ENCODE measurements at places on chromosomes 6 and 20.

DNA sequence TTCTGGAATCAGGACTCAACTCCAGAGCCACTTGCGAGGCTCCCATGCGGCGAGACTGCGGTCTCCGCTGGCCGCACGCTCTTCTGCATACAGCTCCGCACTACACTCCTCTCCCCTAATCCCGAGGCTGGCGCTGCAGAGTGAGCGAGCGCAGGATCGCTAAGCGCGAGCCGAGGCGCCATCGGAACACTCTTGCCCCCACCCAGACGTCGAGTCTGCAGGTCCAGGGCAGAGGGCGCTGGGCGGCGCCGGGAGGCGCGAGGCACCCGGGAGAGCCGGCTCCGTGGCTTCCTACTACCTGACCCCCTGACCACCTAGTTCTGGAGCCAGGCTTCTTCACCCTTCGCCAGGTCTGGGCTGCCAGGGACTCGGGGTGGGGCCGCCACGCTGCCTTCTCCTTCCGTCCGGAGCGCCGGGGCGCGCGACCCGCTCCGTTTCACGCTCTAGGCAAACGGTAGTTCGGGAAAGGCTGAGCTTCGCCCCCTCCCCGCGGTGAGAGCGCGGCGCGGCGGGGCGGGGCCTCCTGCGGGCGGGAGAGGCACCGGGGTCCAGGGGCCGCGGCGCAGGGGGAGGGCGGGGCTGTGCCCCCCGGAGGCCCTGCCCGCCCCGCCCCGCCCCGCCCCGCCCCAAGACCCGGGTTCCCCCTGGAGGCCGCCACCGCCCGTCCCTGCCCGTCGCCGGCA lies 5.4 kb upstream of the TUBB2A start:
- peak; percentile 14 for DNase-seq

DNA sequence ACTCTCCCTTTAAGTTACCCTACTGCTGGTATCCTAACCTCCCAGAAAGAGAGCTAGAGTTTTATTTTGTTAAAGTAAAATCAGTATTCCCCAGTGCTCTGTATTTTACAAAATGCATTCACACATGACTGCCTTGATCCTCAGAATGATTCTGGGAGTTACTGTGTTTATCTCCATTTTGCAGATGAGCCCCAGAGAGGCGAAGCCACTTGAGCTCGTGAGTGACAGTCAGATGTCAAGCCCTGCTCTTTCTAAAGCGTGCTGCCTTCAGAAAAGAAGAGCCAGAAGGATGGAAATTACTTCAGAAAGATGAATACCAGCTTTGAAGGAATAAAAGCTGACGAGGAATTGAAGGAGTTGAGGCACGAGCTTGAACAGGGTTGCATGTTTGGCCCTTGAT lies 14.1 kb upstream of the OSER1 start:
- DNase-seq, result no peak

DNA sequence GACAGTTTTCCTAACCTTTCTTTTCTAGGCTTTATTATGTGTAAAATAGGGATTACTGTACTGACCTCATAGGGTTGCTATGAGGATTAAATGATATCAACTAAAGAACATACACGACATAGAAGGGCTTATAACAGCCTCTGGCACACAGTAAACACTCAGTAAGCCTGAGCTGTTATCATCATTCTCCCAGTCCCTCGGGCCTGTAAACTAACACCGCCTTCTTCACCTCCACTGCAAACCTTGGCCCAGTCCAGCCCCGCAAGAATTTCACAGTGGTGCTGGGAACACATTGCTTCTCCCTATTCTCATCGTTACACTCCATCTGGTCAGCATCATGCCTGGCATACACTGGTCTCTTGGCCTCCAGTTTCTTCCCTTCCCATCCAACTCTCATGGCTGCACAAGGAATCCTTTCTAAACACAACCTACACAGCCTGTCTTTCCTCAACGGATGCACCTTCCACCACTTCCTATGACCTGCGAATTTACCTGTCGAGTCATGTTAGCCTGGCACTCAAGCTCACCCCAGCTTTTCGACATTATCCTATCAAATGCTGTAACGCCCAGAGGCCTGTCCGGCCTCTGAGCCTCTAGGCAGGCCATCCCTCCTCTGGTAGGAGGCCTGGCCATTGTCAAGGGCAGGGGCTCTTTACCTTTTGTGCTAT lies 92.1 kb downstream of the FYN start:
- no peak for DNase-seq

DNA sequence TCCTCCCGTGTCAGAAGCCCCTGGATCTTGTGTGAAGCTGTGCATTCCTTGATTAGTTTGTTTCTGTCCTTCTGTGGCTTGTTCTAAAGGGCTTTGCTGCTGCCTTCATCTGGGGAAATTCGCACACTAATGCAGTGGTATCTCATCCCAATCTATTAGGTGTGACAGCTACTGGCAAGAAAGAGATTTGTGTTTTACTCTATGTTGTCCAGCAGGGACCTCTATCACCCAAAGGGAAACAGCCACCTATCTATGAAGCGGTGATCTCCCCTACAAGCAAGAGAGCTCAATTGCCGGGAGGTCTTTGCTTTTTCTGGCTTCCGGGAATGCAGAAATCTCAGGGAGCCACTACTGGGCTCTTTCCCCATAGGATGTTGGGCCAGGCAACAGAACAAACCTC lies 151.8 kb downstream of the NRN1 start:
- DNase-seq, result no peak

DNA sequence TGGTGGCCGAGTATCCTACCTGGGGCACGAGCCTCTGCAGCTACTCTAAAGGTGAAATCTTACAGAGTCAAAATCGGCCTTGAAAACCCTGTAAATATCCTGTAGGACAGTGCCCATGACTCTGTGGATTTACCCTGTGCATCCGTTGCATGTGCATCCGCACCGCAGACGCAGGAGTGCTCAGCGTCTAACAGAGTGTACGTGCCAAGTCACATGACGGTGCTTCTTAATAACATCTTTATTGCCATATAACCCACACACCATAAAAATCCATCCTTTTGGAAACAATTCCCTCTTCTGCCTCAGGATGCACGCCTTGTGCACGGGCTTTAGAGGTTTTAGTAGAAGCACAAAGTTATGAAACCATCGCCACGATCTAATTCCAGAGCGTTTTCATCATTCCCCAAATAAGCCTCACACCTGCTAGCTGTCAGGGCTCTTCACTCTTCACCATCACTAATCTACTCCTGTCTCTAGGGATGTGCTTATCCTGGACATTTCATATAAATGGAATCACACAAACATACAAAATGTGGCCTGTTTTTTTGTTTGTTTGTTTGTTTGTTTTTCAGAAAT lies 384.5 kb upstream of the SULF2 start:
- DNase-seq, result no peak

DNA sequence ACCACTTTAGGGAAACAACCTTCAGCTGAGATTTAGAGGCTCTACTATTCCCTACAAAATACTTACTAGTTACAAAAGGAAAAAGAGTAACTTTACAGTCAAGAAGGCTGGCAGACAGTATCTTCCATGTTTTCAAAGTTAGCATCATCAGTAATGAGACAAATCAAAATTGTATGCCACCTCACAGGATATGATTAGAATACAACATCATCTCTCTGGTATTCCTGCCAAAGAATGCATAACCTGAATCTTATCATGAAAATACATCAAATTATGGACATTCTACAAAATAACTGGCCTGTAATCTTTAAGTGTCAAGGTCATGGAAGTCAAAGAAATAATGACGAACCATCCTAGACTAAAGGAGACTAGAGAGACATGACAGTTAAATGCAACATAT lies 38.4 kb downstream of the CDK5RAP1 start:
- no peak for DNase-seq

DNA sequence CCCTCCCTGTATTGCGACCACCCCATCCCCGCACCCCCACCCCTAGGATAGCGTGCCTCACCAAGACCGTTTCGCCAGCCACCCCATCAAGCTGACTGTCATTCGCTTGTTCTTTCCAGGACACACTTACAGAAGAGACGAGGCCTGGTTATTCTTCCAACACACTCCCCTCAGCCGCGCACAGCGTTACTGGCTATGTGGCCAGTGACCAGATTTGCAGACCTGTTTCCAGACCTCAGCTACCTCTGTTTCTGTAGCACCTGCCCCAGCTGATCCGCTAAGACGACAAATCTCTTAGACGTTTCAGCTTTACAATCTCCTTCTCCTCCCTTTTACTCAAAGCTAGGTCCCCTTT lies 26.1 kb downstream of the HLA-F start:
- DNase-seq, result no peak

DNA sequence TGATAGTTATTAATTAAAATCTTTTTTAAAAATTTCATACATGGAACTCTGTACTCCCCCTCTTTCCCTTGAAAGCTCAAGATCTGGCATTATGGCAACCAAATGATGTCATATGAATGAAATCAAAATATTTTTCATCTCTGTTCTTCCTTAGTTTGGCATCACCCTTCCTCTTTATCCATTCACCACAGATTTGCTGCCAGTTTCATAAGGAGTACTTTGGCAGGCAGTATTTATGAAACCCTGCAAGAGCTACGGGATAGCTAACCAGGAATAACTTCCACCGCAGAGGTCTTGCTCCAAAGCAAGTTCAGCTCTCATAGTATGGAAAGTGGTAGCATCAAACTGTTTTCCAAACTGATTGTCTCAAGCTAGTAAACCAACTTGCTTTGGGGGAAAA lies 113.9 kb upstream of the DOK5 start:
- no peak for DNase-seq

DNA sequence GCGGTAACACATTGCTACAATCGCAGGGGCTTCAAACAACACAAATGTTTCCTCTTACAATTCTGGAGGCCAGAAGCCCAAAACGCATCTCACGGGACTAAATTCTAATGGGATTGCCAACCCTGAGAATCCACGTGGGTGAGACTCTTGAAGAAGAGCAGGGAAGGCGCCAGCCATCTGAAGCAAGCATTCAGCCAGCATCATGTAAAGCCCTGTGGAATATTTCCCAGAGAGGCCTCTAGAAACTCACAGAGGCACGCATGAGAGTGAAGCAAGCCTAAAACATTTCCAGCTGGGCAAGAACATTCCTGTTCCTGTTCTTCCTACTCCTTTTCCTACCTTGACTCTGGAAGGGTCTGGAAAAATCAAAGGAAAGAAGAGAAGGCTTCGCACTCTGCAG lies 19.6 kb upstream of the FNDC1 start:
- no peak for DNase-seq

GRCh38 chr6:14149739-14150130 lies 32.2 kb downstream of the CD83 start:
- no peak for DNase-seq
